T-helper 1 cell (primary cell): ENCODE measurements at places on chromosomes 6 and 20.

DNA sequence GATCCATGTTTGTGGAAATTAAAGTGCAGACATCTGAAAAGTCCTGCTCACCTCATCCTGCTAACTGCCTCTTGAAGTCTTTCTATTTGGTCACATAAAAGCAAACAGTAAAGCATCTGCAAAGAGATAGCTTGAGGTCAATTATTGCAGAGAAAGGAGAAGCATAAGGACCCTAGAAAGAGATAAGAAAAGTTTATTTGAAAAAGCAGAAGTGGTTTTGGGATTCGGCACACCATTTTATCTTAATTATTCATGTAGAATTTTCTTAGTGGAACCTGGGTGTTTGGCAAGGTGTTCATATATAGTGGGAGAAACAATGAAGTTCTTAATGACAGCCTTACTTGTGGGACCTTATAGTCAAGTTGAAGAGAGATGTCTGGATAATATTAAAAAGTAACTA is 280.8 kb downstream of the CENPW start:
- no peak for DNase-seq

DNA sequence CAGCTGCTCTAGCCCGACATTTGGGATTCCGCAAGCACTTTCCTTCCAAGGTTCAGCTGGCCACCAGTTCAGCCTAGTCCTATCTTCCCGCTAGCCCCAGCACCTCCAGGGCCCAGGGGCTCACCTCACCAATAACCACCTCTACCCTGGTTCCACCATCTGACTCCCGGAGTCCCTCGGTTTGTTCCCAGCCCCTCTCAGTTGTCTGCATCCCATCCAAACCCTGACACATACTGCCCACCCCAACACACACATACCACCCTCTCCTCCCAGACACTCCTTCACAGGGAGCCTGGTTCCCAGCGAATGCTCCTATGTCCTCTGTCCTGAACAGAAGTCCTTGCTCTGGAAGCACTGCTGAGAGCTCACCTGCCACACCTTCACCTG is 418 bp downstream of the TNXB start:
- no peak for DNase-seq

- no peak for DNase-seq
These were observed 806.1 kb upstream of the MAP3K7 start for GRCh38 chr6:91392951-91393350.

DNA sequence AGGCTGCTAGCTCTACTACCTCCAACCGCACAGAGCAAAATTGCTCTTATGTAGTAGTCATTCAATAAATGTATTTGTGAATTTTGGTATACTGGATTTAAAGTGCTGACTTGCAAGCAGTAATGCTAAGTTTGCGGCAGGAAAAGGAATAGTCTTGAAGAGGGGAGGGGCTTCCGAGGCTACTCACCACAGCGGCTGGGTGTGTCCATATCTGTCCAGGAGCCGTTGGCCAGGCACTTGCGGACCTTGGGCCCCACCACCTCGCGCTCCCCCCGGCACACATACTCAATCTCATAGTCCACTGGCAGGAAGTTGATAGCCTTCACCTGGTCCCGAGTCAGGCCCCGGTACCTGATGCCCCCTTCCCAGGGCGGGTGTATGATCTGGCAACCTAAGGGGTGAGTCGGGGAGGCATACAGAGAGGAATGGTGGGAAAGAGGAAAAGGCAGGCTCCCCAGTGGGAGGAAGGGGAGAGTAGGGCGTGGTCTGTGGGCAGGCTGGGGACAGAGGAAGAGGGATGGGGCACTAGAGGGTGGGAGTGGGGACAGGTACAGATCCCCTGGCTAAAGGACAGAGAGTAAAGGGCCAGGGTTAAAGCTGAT is 1.7 kb downstream of the GABBR1 start:
- DNase-seq, result no peak

DNA sequence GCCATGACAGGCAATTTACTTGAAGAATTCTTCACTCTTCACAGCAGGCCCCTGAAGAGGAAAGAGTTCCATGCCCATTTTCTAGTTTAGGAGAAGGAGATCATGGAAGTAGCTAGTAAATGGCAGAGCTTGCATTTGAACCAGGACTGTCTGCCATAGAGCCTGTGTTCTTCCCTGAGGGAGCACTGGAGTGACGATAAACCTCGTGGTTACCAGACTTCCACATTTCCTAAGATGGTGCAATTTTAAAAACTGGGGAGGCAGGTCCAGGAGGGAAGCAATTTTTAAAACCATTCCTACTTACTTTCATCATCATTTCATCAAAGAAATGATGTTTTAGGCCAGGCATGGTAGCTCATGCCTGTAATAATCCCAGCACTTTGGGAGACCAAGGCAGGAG is 36.8 kb downstream of the STK35 start:
- no peak for DNase-seq

DNA sequence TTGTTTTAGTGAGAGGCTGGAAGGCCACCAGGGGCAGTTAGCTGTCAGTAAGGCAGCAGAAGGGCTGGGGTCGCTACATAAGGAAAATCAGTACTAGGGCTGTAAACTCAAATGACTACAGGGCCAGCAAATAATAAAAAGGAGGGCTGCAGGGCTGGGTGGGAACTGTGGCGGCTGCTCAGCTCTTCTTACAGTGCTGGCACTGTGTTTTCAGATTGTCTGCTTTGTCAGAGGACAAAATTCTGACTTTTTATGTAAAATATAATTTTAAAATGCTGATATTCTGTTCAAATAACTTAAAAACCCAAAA is 23.2 kb downstream of the HLA-A start:
- no peak for DNase-seq

- no peak for DNase-seq
These were observed 10.8 kb downstream of the MOXD1 start for GRCh38 chr6:132390451-132390850.

DNA sequence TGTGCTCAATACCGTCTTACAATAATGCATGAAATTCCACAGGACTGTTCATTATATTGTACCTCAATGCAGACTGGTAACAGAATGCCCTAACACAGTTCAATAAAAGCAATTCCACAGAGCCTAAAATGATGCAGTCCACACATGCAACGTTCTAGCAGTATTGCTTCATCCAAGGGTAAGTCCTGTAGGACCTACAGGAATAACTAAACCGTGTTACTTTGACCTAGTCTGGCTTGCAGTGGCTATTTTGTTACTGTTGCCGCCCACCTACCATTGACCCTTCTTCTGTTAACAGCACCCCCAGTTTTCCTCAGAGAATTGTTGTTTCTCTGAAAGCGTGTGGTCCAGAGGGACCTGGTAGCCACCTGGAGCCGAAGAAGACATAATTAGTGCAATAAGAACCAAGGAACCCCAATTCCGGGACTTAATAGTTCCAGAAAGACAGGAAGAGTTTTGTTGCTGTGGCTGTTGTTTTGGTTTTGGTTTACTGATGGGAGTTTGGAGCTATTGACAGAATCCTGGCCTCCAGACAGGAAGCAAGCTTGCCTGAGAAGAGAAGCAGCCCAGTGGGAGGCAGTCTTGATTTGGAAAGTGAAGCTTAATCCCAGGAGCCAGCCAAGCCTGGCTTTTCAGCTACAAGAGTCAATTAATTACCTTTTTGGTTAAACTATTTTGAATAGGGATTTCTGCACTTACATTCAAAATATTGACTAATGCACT is 91.3 kb downstream of the FRK start:
- no peak for DNase-seq

GRCh38 chr20:39504710-39505094 is 542.6 kb downstream of the DHX35 start:
- no peak for DNase-seq

GRCh38 chr6:95578106-95578410 is 723 bp downstream of the MANEA start:
- no peak for DNase-seq

- DNase-seq, result no peak
These were observed 491.8 kb downstream of the BTBD3 start for GRCh38 chr20:12409501-12409900.

GRCh38 chr6:119647309-119647708 is 297.7 kb upstream of the MAN1A1 start:
- no peak for DNase-seq

- no peak for DNase-seq
These were observed 68.9 kb downstream of the CYP39A1 start for GRCh38 chr6:46583721-46584120.

- DNase-seq, result no peak
These were observed 84.1 kb downstream of the PRDM1 start for GRCh38 chr6:106170030-106170791.

DNA sequence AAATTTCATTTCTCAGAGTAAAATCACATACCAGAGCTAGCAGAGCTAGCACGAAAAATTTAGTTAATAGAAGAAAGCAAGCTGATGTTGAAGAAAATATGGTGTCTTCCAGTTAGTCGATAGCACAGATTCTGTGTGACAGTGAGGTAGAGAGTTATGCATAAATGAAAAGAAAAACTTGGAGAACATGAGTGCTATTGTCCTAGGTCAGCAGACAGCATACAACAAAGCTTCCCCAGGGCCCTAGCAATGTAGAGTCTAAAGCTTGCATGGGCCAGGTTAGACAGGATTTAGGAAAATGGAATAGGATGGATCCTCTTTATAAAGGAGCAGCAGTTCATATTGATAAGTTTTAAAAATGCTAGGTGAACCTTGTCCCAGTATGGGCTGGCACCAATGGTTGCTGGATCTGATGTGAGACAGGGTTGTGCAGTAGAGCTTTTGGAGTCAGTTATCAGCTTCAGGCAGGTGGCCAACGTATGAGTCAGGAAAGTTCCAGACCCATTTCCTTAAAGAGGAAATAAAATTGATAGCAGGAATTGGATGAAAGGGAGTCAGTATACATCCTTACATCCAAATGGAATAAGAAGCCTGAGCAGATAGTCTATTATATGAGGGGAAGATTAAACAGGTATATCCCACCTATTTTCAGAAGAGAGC is 277.2 kb downstream of the FRK start:
- DNase-seq, result no peak

DNA sequence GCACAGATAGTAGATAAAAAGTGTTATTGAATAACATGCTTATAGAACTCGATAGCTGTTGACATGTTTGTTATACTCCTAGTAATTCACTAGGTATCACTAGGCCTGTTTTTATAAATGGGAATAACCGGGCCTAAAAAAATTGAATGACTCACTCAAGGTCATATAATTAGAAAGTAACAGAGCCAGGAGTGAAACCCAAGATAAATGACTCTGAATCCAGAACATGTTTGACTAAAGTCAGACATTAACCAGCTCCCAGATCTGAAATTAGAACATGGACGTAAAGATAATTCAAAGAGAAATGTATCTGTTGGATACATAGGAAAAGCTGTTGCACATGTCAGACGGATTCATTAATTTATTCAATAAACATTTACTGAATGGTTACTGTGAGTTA is 26.9 kb downstream of the RGS17 start:
- no peak for DNase-seq

GRCh38 chr6:169824021-169824420 is 72.6 kb downstream of the ERMARD start:
- no peak for DNase-seq

DNA sequence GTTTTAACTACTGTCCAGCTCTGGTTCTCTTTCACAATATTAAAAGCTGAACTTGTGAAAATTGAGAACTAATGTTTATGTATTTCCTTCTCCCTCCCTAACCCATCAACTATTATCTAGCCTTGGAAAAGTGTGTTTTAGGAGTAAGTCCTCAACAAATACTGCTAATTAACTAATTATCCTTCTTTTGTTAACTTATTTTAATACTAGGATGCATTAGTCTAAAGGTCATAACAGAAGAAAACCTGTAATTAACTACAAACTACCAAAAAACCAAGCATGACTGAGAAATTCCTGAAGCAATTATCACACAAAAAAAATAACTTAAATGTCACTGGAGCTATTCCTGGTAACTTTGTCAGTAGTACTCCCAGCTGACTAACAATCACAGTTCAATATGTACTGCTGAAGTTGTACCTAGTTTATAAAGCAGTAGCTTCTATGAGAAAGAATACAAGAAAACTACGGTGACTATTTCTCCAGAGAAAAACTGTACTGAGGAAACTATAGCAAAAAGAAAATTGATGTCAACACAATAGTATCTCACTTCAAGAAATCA is 301.9 kb downstream of the LAMA2 start:
- no peak for DNase-seq

- peak; percentile 61 for DNase-seq
These were observed 31.7 kb upstream of the UBR2 start for GRCh38 chr6:42532038-42532669.

DNA sequence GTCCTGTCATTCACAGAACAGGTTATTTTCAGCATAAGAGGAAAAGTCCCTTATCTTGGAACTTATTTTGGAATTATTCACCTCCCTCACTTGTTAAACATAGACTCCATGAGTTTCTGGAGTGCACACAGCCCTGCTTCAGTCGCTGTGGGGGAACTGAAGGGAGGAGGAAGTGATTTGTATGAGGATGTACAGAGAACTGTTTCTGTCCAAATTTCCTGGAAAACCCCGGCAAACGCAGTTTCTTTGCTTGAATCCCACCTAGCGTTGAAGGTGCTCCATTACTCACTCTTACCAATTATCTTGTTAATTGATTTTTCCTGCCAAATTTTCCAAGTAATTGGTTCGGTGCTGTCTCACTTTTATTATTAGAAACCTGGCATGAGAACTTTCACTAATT is 78.0 kb upstream of the AGPAT4 start:
- no peak for DNase-seq

- DNase-seq, result no peak
These were observed 127.0 kb upstream of the MAN1A1 start for GRCh38 chr6:119476554-119476953.

DNA sequence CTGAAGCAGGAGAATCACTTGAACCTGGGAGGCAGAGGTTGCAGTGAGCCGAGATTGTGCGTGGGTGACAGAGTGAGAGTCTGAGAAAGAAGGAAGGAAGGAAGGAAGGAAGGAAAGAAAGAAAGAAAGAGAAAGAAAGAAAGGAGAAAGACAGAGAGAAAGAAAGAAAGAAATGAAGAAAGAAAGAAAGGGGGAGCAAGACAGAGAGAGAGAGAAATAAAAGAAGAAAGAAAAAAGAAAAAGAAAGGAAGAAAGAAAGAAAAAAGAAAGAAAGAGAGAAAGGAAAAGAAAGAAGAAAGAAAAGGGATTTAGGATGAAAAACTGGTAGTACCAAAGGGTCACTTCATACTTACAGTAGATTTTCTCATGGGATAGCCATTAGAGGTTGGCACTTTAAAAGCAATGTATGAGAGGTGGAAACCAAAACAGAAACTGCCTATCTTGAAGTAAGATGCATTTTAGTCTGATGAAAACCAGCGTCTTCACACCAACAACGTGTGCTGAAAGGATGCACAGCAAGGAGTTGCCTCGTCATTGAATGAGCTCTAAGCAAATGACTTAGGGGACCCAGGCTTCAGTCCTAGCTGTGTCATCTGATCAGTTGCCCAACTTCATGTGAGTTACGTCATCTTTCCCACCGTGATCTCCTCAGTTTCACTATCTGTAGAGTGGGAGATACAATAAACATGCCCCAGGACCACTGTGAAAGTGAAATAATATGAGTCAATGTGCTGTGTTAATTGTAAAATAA is 133.9 kb upstream of the NEDD9 start:
- DNase-seq, result peak; percentile 31

DNA sequence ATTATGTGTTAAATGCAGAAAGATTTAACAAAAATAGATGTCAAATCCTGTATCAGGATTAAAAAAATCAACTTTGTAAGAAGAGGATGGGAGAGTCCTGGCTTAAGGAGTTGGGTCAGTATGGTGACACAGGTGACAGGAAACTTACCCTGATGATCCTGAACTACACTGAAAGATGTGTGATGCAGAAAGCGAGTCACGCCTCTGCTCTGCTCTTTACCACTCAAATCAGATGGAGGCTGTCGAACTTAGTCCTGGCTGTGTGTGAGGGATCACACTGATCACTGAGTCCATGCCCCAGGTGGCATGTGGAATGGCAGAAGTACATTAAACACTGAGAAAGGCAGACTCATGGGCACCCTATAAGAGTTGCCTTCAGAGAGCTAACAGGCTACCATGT is 92.9 kb downstream of the GJA10 start:
- DNase-seq, result no peak
